ENCODE measurements at places on chromosomes 5 and 9. TPM values are rescaled to one million over a fixed set of nuclear protein-coding genes. Genes with fewer than 3 reads are reported as not detected.

Gene SEMA6A
- 6.0 TPM for polyA plus RNA-seq

Gene MAMDC2
- 8.8 TPM for polyA plus RNA-seq

Gene PCSK1
- polyA plus RNA-seq = 5.1 TPM

Gene AJM1
- 4.0 TPM for polyA plus RNA-seq

Gene CCDC183
- 3.1 TPM for polyA plus RNA-seq

Gene GTF2H2
- polyA plus RNA-seq = 5.8 TPM

Gene SLC34A3
- polyA plus RNA-seq = not detected

Gene KCNIP1
- 0.09 TPM for polyA plus RNA-seq

Gene ANKRD18B
- not detected for polyA plus RNA-seq

Gene ADAMTS6
- 0.67 TPM for polyA plus RNA-seq

Gene PCDHGA3
- 0.54 TPM for polyA plus RNA-seq

Gene CKMT2
- 16.2 TPM for polyA plus RNA-seq

Gene KLF9
- polyA plus RNA-seq = 115 TPM

Gene CDKN2A
- 0.98 TPM for polyA plus RNA-seq

Gene PCA3
- not detected for polyA plus RNA-seq

Gene IFNW1
- not detected for polyA plus RNA-seq

Gene C8G
- polyA plus RNA-seq = 1.1 TPM

Gene CNOT8
- polyA plus RNA-seq = 52.8 TPM

Gene OR1Q1
- polyA plus RNA-seq = not detected

Gene IGFBPL1
- polyA plus RNA-seq = 0.30 TPM

Gene VLDLR
- 13.2 TPM for polyA plus RNA-seq

Gene NR5A1
- 0.03 TPM for polyA plus RNA-seq

Gene MYOZ3
- polyA plus RNA-seq = 0.24 TPM

Gene OR1J2
- polyA plus RNA-seq = not detected

Gene EXD3
- 14.0 TPM for polyA plus RNA-seq

Gene AGXT2
- not detected for polyA plus RNA-seq

Gene ERAP2
- polyA plus RNA-seq = 0.77 TPM

Gene SLC28A3
- polyA plus RNA-seq = 0.68 TPM

Gene PANK3
- 5.5 TPM for polyA plus RNA-seq

Gene GADD45G
- 5.3 TPM for polyA plus RNA-seq

Gene MCCC2
- 16.7 TPM for polyA plus RNA-seq

Gene RNF183
- not detected for polyA plus RNA-seq

Gene CEMIP2
- 12.4 TPM for polyA plus RNA-seq

Gene TMEM252
- polyA plus RNA-seq = not detected

Gene PRSS3
- 0.67 TPM for polyA plus RNA-seq

Gene WDR38
- not detected for polyA plus RNA-seq

Gene NSA2
- 72.2 TPM for polyA plus RNA-seq
